ENCODE measurements at places on chromosomes 3 and 15.

DNA sequence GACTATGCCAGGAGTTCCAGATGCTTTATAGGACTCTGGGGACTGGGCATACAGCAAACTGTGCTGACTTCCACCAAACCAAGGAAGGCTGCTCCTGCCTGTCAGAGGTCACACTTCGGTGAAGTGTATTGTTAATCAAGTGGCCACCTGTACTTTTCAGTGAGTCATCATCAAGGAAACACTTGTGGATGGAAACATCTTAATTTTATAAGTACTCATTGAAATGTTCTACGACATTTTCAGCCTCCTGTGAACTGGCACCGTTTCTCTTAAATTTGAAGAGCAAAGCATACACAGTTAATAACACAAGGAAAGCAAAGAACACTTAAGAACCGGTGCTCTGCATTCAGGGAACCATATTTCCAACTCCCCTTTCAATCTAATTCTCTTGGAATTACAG, 801.7 kb upstream of the DPPA4 start:
- DNase-seq = no peak

DNA sequence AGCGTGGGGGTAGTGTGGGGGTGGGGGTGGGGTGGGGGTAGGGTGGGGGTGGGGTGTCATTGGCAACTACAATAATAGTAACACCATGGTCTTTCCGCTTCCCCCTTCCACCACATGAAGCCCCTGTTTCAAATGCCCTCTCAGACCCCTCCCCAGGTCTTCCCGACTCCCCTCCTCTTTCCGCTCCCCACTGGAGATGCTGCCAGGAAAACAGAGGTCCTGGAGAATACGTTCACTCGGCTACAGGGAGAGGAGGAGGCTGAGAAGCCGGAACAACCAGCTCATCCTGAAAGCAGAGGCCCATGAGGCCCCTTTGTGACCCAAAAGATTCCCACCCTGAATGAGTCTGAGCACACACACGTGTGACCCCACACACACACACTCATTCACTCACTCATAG, 75.4 kb downstream of the CPN2 start:
- no peak for DNase-seq

DNA sequence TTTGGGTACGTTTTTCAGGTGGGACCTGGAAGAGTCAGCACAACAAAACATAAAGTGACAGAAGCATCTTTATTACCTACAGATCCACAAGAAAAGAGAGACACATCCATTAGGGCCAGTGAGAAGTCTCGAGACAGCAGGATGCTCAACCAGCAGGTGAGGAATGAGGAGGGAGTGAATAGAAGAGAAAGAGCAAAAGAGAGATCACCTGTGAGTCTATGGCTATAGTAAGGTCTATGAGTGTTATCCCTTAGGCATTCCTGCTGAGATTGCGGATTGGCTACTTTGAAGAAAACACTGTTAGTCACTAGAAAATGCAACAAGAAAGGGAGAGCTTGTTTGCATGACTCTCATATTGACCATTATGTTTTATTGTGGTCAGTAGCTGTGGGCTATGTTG, 1556.2 kb upstream of the GBE1 start:
- no peak for DNase-seq

DNA sequence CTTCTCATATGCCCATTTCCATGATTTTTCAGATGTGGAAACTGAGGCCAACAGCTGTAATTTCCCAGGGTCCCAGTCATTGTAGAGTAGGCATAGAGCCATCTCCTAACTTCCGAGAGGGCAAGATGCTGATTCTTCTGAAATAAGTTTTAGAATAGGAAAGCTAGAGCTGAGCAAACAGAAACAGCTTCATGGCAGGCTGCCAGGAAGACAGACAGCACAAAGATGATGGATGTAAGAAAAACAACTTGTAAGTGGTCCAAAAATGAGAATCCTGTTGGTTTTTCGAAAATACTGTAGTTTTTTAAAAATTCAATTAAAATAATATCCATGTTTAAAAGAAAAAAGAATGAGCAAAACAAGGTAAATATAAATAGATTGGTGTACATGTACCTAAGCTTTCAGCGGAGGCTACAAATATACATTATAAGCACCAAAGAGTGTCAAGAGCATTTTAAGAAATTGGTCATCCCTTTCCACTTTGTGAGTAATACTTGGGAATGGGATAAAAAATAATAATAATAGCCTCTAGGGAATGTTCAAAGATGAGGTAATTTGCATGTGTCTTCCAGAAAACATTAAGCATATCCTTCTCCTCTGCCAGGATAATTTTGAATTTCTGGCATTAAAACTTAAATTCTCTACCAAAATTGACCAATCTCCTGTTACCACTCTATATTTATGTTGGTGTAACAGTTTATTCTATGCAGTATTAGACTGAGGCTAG, 406.6 kb downstream of the MECOM start:
- DNase-seq = no peak

GRCh38 chr15:66151809-66152208, 101.7 kb downstream of the MEGF11 start:
- no peak for DNase-seq

GRCh38 chr15:89139613-89140499, 51.6 kb downstream of the ABHD2 start:
- DNase-seq = no peak

- no peak for DNase-seq
Observed at GRCh38 chr3:20125897-20126296, 60.1 kb downstream of the SGO1 start.

- DNase-seq = no peak
Observed at GRCh38 chr3:34955680-34956079, 683.6 kb upstream of the ARPP21 start.

GRCh38 chr15:89175617-89176191, 45.7 kb downstream of the RLBP1 start:
- no peak for DNase-seq

DNA sequence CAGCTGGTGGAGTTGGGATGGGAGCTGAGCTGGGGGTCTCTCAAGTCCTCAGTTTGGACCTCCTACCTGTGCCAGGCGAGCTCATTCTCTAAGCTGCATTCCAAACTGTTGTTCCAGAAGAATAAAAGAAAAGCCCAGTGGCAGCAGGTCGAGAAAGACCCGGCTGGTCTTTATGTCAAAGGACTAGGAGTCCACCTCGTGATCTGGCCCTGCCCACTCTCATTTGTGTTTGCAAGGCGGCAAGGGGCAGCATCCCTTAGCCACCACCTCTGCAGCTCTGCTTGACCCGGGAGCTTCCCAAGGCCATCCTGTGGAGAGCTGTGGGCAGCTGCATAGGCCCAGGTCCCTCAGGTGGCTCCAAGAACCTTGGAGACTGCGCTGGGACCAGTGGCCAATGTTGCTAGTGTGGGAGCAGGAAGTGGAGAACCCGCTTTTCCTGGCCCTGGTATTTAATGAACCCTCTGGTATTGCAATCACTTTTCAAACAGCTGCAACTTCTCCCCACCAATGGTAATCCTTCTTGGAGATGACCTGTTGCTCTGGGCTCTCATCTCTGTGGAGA, 30.9 kb downstream of the KY start:
- no peak for DNase-seq

GRCh38 chr3:124838963-124839362, 48.2 kb downstream of the ITGB5 start:
- no peak for DNase-seq

DNA sequence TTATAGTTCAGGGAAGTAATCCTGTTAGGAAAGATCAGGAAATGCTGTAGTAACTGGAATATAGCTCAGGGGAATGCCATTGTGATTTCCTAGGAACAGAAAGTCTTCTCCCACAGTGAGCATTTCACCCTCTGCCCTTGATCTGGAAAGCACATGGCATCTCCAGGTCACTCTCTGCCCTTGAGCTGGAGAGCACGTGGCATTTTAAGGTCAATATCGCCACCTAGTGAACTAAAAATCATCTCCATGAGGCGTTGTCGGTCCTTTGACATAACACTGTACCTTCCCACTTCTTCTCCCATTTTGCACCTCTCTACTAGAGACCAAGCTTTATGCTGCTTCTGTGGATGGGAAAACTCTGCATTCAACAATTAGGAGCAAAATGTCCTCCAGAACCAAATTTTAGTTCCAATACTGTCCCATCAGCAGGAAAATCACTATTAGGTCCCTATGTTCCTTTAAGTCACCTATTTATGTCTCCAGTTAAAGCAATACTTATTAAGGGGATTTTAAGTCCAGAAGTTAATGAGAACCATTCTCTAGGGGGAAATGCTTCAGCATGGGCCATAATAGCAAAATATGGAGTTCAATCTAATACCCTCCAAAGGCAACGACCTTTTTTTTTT, 54.7 kb upstream of the GK5 start:
- DNase-seq = peak; percentile 45

GRCh38 chr3:59920822-59921221, 871.0 kb upstream of the CFAP20DC start:
- DNase-seq = no peak

DNA sequence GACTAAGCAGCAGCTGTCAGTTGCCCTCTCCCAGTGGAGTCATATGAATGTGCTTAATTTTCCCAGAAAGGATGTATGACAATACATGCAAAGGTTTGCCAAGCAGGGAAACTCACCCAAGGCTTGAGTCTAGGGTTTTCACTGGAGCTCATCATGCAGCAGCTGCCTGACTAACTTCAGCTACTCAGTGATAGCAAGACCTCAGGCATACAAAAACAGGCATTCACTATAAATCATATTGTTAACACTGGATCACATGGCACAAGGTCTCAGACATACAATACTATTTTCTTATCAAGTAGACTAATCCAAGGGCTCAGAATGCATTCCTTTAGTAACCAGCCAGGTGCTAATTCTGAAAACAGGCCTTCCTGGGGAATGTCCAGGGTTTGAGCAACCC, 85.0 kb upstream of the STAC start:
- no peak for DNase-seq

DNA sequence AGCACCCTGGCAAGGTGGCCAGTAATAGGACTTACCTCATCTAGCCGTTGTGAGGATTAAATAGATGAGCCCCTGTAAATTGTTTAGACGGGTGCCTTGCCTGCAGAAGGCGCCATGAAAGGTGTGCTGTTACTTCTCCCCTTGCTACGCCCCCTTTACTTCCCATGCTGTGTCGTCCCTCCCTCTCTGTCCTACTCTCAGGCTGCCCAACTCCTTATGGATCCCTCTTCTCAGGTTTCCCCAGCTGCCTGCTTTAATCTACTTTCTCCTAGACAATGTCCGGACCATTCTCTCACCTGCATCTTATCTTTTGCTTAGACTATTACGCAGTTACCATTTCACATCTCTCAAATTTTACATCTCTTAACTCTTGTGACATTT, 1.7 kb upstream of the FBXW12 start:
- no peak for DNase-seq

GRCh38 chr3:117616227-117616626, 906.6 kb downstream of the TUSC7 start:
- DNase-seq = no peak

DNA sequence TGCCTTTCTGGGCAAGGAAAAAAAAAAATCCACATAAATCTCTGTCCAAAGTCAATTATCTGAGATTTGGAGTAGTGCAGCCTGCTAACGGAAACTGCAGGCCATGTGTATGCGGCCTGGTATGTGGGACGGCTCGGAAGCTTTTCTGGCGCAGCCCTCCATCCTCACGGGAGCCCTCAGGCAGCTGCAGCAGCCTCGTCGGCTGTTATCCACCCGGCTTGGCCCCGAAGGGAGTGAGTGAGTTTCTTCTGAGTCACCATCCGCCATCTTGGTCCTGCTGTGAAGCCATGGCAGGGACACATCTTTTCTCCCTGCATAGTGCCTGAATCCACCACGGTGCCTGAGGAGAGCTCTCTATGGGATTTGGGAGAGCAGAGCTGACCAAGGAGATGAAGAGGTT, 62.8 kb downstream of the POLR2M start:
- no peak for DNase-seq

- no peak for DNase-seq
Observed at GRCh38 chr3:139151530-139151929, 106.8 kb upstream of the PRR23C start.

GRCh38 chr3:127121885-127122284, 71.0 kb upstream of the PRR23E start:
- no peak for DNase-seq

- no peak for DNase-seq
Observed at GRCh38 chr3:66098436-66098835, 59.7 kb upstream of the MAGI1 start.

- no peak for DNase-seq
Observed at GRCh38 chr3:101464235-101464634, 48.8 kb downstream of the SENP7 start.

- no peak for DNase-seq
Observed at GRCh38 chr3:66113542-66113941, 74.8 kb upstream of the MAGI1 start.

DNA sequence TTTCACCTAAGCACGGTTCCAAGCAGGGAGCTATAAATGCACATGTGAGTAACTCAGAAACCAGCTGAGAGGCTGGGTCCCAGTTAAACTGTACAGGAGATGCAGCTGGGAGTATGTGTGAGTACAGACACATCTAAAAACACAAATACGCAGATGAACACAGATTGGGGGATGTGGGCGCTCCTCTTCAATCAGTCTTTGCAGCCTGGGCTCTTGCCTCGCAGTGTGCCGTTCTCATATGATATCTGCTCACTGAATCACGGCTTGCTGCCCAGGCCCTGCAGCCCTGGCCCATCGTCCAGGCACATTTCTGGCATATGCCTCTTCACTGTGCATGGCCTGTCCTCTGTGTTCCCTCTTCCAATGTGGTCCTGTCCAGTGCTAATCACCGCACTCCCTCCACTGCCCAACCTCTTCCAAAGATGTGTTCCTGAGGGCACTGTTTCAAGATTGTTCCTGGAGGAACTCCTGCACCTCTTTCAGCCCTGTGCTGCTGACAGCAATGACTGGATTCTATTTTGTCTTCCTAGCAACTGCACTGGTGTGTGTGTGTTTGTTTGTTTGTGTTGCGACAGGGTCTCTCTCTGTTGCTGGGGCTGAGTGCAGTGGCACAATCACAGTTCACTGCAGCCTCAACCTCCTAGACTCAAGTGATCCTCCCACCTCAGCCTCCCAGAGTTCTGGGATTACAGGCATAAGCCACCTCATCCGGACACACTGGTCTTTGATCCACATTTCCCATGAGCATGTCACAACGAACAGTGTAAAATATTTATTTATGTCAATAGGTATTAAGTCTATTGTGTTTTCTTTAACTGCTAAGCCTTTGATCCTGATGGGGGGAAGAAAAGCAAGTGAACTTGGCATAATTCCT, 17.0 kb downstream of the CA12 start:
- DNase-seq = no peak

- no peak for DNase-seq
Observed at GRCh38 chr15:39100106-39100660, 480.7 kb upstream of the THBS1 start.

DNA sequence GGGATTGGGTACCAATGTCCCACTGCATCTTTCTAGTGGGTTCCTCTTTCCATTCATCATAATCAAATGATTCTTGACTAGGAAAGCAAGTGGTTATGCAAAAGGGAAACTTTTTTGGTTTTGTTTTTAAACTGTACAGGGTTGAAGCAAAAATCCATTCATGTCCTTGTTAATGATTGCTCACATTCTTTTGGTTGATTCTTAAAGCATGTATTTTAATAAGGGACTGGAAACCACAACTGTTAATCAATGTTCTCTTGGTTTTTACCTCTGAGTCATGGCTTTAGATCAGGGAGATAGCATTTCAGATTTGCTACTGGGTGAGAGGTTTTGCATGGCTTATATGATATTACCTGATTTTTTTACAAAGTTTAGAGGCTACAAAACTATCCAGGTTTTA, 371.7 kb upstream of the RGMA start:
- DNase-seq = no peak

GRCh38 chr3:139307601-139308555, 35.9 kb upstream of the MRPS22 start:
- DNase-seq = no peak

GRCh38 chr15:65366122-65366892, 11.5 kb downstream of the IGDCC3 start:
- DNase-seq = no peak

- DNase-seq = no peak
Observed at GRCh38 chr3:27094721-27095120, 274.5 kb downstream of the NEK10 start.
